Anterior cingulate cortex (tissue), 58 donors: ENCODE measurements at places on chromosomes 5 and 9.
A peak's percentile ranks its signal among the peaks of the same experiment; 100 is the strongest.

- no peak for DNase-seq
Measured at GRCh38 chr9:6829027-6829426, 71.3 kb downstream of the KDM4C start.

GRCh38 chr9:127241354-127241753 lies 23.2 kb upstream of the GARNL3 start:
- DNase-seq, result no peak

DNA sequence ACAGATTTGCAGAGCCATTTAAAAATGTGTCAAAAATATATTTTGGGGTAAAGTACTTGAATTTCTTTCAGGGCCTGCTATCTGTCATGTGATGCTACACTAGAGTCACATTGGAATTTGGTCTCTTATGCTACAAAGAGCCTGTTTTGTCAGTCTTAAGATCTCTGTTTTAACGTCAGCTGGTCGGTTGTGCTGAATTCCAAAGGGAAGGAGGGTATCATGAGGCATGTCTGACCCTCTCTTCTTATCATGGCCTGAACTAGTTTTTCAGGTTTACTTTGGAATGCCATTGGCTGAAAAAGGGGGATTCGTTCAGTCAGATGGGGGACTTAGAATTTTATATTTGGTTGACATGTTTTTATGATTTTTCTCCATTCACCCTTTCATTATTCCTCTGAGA lies 290.6 kb downstream of the CD180 start:
- no peak for DNase-seq

- DNase-seq, result peak; percentile 4
Measured at GRCh38 chr9:71465392-71465791, 302.9 kb downstream of the CEMIP2 start.

DNA sequence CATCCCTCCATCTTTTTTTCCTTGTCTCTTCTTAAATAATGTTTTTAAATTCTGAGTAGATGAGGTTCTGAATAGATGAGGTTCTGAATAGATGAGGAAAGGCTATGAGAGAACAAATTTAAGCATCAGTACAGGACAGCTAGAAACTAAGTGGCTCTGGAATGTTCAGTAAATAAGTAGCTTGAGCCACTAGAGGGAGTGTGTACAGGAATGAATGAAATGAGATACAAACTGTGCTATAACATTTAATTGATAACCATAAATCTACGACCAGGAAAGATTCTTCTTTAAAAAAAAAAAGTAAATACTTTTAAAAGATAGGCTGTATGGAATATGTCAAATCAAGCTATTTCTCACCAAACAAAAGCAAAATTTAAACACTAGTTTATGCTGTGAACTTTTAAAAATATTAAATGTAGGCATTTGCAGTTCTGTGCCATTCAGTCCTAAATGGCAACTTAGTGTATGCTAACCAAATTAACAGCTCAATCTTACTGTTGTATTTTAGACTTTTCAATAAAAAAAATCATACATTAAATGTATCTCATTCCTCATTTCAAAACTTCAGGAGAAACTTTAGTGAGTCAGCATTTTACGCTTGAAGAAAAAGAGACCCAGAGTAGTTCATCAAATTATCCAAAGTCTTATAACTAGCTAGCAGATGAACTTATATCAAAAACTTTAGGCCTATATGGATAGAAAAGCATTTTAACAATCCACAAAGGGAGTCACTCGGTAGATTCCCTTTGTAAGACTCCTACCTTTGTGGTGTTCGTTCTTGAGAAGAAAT lies 70.4 kb upstream of the SNX2 start:
- DNase-seq, result no peak

DNA sequence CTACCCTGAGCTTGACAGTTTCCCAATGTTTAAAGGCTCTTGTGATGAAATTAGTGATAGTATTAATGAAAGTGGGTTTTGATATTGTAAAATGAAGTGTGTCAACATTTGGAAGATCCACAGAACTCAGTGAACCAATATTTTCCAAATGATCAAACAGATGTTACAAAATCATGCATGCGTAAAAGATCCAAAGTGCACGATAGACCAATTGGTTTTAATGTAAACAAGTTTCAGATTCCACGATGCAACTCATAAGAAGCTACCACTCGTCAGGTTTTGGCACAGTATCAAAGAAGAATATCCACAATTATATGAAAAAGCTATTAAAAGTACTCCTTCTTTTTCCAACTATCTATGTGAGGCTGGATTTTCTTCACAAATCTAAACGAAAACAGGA lies 82.3 kb downstream of the SLC38A9 start:
- DNase-seq, result no peak

DNA sequence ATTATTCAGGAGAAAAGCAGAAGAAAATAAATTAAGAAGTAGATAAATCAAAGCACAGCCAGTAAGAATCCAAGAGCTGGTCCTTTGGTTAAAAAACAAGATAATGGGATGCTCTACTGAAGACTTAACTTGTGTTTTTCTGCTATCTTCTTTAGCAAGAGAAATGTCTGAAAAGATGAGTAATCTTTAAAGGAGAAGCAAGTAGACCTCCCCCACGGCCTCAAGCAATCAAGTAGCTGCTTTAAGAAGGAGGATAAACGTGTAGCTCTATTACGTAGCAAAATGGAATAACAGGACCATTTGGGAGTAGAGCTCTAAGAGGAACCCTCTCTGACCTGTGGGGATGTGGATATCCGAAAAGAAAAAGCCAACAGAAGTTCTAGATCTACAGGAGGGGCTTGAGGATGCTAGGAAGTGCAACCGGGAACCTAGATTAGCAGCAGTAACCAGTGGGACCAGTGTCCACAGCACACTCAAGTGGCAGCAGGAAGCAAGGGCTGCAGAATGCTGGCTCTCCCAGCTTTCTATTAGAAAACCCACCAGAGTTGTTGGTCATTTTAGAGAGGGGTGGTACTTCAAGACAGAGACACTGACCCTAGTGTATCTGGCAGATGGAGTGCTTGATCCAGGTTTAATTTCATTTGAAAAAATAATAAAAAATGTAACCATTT lies 185.4 kb downstream of the GABBR2 start:
- no peak for DNase-seq

GRCh38 chr5:159415301-159415937 lies 85.1 kb upstream of the IL12B start:
- DNase-seq, result no peak

DNA sequence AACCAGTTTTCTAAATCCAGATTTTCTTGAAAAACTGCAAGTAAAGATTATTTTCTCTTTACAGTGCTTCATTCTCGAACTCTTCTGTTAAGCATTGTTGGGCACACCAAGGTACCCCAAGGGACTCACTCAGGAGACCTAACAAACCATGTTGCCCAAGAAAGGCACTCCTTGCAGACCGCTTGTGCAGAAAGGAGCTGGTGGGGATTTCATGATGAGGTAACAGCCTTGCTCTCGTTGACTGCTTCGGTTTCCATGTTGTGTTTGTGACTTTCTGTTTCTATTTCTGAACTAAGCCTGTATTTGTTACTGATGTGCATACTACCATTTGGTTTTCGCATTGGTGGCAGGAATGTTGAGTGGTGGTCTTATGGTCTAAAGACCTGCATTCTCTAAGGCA lies 266.6 kb upstream of the DAP start:
- no peak for DNase-seq
